NCI-H460 (cell line): ENCODE measurements at places on chromosomes 5 and 9. TPM values are rescaled to one million over a fixed set of nuclear protein-coding genes. Genes with fewer than 3 reads are reported as not detected.

TMEFF1 gene
- 0.42 and 1.5 TPM in 2 replicates for total RNA-seq

GAS1 gene
- 5.0 and 5.4 TPM in 2 replicates for total RNA-seq

FGF18 gene
- total RNA-seq, result not detected in 2 replicates

TMC1 gene
- total RNA-seq, result not detected in 2 replicates

TERT gene
- total RNA-seq, result 1.5 and 2.1 TPM in 2 replicates

ZDHHC11 gene
- total RNA-seq, result 6.9 and 8.9 TPM in 2 replicates

BARHL1 gene
- not detected in 2 replicates for total RNA-seq

SPINK6 gene
- 0.52 and 0.59 TPM in 2 replicates for total RNA-seq

TARS1 gene
- 468 and 476 TPM in 2 replicates for total RNA-seq

GCNT4 gene
- total RNA-seq, result 0.06 and 0.22 TPM in 2 replicates

PRRX2 gene
- 5.1 and 9.1 TPM in 2 replicates for total RNA-seq

- no peak for DNase-seq
These were observed 107.0 kb downstream of the PRDM9 start for GRCh38 chr5:23614422-23614821.

DNA sequence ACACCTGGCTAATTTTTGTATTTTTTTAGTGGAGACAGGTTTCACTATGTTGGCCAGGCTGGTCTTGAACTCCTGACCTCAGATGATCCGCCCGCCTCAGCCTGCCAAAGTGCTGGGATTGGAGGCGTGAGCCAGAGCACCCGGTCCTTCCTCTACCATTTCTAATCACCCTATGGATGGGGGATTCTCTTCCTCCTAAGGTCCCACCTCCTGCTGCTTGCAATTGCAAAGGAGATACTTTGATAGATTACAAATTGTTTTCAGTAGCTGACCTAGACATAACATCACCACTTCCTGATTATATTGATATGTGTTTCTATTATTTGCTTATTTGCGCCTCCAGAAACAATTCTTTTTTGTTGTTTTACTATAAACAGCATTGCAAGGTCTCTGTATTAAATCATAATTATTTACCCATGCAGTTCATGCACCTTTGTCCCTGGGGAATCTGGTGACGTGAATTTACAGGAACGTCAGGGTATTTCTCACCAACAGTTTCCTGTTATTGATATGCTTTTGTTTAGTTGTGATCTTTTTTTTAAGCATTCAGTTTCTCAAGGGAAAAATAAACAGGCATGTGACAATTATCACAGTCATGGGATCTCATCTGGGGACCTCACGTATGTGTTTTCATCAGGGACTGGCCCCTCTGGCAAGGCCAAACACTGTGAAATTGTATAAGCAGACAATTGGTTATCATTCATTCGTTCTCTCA, 43.2 kb downstream of the ESM1 start:
- peak; percentile 63 for DNase-seq

- no peak for DNase-seq
These were observed 83.5 kb upstream of the SEMA6A start for GRCh38 chr5:116658141-116658540.

GRCh38 chr9:36818242-36818938, 215.7 kb downstream of the PAX5 start:
- DNase-seq, result no peak

- no peak for DNase-seq
These were observed 111.0 kb downstream of the PCSK5 start for GRCh38 chr9:76001459-76001858.

DNA sequence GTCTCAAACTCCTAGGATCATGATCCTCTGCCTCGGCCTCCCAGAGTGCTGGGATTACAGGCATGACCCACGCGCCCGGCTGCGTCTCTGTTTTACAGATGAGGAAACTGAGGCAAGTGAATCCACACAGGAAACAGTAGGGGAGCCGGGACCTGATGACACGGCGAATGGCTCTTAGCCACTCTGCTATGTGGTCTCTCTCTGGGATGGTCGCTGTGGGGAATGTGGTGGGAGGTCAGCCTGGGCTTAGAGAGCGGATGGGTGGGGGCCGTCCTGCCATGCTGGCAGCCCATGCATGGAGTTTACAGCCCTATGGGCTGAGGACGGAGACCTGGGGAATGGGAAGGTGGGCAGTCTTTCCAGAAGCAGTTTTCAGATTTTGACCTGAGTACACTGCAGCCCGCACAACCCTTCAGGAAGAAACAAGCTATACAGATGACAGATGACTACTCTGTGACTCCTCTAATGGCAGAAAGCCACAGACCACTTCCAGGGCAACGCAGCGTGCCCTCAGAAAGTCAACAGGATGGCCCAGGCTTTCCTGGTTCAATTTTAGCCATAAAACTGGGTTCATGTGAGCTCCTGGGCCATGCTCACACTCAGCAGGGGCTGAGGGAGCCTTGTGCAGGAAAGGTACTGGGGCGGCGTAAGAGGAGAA, 136.1 kb upstream of the RAPGEF1 start:
- DNase-seq, result no peak

DNA sequence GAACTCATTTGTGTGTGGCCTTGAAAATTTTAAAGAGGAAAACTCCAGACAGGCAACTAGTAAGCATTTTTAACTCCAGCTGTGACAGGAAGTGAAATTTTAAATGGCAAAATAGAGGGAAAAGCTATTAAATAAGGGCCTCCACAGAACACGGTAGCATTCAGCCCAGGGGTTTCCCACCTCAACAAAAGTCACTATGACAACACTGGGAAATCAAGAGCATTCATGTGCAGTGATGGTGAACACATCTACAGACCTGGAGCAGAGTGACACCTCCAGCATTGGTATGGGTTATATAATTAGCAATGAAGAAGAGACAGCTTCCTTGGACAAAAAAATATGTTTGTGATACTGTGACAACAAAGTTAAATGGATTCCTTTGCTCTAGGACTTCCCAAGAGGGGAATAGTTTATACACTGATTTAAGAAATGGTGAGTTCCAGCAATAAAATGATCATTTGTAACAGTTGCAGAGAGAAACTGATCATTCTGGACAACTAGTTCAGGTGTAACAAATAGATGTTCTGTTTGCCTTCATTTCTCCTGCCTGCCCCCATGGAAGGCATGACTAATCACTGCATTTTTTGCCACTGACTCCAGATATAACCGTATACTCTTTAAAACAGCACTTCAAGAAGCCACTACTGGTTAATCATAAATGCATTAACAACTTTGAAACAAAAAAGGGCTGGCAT, 93.3 kb upstream of the SLC44A1 start:
- no peak for DNase-seq

DNA sequence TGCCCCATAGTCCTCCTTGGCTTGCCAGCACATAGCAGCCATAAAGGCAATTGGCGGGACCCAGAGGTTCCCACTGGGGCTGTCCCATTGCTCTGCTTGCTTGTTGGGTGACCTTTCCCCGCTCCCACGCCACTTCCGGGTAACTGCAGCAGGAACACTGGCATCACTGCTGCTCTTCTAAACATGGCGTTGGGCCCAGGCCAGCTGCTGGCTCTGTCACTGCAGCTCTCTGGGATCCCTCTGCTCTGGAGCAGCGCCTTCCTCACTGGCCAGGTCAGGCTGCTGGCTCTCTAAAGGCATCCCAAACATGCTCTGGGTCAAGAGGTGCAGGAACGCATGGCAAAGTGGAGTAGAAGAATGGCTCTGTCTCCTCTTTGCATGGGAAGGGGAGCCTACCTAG, 92.9 kb downstream of the DRD1 start:
- no peak for DNase-seq

DNA sequence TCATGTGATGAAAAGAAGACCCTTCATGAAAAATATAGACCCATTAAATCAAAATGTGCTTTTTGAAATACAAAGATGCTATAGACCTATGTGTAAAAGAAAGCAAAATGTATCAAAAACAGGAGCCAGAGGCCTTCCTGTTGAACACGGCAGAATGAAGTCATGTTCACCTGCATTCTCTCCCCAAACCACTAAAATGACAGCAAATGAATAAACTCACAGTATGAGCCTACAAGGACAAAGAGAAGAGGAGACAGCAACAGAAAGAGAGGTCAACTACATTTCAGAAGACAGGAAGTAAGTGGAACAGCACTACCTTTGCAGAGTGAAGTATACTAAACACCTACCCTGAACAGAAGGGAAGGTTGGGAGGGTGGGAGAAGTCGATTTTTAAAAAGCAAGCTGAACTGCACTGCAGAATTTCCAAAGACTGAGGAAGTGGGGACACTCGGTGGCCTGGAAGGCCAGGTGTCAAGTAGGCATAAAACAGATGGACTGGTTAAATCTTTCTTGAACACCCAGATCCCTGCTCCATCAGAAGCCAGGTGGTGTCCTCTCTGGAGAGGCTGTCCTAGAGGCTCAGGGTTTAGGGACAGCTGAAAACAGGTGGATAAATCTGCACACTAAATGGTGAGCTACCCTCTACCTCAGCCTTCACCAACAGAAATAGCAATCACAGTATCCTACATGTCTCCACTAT, 48.9 kb downstream of the MED27 start:
- no peak for DNase-seq

- DNase-seq, result no peak
These were observed 51.5 kb downstream of the KLF9 start for GRCh38 chr9:70362952-70363351.

GRCh38 chr5:40798801-40799210, 632 bp upstream of the PRKAA1 start:
- peak; percentile 60 for DNase-seq

- no peak for DNase-seq
These were observed 26.8 kb downstream of the ASS1 start for GRCh38 chr9:130471411-130472183.

- DNase-seq, result no peak
These were observed 25.8 kb upstream of the HMCN2 start for GRCh38 chr9:130239741-130240241.

DNA sequence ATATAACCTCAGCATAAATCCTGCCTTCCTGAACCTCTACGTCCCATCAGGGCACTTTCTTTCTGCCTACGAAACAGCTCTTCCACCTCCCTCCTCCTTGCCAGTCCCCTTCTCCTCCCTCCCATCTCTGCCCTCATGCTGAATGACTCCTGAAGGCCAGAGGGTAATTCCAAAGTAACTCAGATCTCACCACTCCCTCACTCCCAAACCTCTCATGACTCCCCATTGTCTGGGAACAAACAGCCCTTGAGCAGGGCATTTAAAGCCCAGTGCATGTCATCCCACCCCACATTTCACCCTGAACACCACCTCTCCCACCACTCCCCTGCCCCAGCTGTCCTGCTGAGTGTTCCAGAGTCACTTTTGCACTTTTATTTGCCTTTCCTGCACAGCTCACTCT, 8.9 kb upstream of the FBP1 start:
- DNase-seq, result no peak

- DNase-seq, result no peak
These were observed 17.3 kb downstream of the ADGRD2 start for GRCh38 chr9:124467410-124468060.

GRCh38 chr9:112694706-112695555, 23.0 kb downstream of the INIP start:
- no peak for DNase-seq

GRCh38 chr9:117782931-117783788, 79.0 kb downstream of the TLR4 start:
- DNase-seq, result peak; percentile 60

DNA sequence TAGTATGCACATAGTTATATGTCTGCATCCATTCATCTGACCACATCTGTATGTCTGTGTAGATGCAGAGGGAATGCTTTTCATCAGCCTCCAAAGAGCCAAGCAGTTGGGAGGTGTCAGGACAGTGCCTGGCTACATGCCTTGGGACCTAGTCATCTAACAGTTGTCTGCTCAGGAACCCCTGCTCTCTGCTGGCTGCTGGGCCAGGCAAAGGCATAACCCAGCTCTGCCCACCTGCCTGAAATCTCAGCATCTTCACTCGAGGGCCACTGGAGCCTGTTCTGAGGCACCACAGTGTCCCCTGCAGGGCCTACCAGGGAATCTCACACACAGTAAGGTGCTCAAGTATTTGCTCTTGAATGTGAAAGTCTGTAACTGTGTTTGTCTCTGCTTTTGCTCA, 3.7 kb downstream of the C9orf50 start:
- DNase-seq, result no peak

DNA sequence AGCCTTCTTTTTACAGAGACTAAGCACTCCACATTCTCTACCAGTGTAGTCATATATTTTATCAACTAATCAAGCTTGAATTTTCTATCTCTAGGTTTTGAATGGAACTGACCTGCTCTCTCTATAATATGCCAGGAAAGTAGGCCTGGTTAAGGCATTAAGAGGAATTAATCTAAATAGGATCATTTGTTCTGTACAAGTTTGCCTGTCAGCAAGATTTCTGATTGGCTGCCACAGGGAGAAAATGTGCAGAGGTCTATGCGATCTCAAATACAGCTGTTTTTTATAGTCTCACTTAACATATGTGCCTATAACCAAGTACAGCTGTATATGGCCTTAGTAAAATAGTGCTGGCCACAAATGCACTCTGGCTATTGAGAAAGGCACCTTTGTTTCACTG, 418.8 kb downstream of the KDM4C start:
- DNase-seq, result no peak

DNA sequence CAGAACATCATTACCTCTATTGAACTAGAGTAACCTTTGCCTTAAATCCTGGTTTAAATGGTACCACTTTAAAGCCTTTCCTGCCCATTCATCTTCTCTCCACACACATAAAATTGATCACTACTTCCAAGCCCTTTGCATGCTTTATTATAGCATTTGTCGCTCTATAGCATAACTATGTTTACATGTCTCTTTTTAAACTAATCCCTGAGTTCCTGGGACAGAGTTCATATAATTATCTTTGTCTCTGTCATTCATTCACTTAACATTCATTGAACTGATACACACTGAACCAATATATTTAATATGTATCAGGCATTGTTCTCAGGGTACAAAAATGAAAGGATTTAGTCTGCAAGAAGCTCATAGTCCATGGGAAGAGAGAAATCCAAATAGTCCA, 37.3 kb downstream of the RECK start:
- DNase-seq, result no peak

- no peak for DNase-seq
These were observed 6.8 kb downstream of the DNAJB5 start for GRCh38 chr9:34996181-34996904.

- DNase-seq, result no peak
These were observed 94.8 kb upstream of the SEMA6A start for GRCh38 chr5:116669261-116670031.

DNA sequence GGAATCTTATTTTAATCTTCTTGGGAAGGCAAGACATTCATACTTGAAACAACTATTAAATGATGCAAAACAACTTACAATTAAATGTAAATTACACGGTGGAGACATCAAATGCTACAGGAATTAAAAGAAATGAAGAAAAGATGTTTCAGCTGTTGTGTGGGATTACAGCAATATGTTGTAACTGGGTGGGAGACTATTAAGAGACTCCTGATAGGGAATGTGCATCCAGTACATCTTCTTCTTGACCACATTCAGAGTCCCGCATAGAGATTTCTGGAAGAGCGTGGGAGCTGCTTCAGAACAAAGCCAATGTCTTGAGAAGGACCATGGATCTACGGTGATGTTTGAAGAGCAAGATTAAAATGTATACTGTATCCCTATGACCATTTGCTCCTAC, 199.1 kb downstream of the PDE4D start:
- DNase-seq, result no peak

GRCh38 chr9:111161015-111161415, 122.7 kb upstream of the LPAR1 start:
- DNase-seq, result no peak

DNA sequence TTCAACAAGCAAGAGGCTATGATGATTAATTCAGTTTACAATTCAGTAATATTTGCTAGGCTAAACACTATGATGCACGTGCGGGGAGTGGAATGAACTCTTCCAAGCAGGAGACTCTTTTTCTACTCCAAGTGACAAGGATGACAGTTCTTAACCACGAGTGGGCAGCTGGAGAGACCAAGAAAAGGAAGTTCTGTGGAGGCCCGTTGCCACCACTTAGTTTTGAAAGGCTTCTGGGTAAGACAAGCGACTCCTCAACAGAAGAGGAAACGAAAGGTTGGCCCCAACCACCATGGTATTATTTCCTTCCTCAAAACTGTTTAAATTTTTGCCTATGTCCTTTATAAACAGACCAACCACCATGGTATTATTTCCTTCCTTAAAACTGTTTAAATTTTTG, 2.8 kb downstream of the DCAF12 start:
- DNase-seq, result no peak
